AG08396 (cell line): ENCODE measurements at places on chromosomes 2 and 18.

DNA sequence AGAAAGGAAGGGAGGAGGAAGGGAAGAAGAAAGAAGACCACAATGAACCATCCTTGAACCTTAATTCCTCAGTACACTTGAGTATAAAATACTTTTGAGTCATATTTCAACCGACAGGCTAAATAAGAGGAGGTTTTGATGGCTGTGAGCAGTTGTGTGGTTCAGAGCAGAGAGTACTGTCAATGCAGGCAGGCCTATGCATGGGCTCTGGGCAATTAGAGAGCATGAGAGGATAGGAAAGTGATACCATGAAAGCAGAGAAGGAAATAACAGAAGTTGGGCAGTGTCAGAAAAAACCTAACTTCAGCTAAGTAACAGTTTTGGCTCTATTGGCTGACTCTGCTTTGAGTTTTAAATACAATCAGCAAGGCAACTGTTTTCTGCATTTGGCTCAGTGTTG lies 123.6 kb upstream of the STK17B start:
- DNase-seq = no peak

- no peak for DNase-seq
Observed at GRCh38 chr2:68391869-68392268, 26.8 kb downstream of the PLEK start.

DNA sequence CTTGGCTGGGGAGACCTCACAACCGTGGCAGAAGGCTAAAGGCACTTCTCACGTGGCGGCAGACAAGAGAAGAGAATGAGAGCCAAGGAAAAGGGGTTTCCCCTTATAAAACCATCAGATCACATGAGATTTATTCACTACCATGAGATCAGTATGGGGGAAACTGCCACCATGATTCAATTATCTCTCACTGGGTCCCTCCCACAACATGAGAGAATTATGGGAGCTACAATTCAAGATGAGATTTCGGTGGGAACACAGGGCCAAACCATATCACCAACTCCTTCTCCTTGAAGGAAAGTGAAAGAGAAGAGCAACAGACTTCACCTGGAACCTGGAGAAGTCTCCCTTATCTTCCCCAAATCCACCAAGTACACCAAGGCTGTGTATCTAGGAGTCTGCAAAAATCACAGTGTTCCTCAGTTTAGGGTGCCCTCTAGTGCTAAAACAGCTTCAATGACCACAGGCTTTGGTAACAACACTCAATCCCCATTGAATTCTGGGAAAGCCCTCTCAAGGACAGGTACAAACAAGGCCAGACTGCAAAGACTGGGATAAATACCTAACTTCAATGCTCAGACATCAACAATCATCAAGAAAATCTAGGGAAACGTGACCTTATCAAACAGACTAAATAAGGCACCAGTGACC lies 148.8 kb upstream of the SRD5A2 start:
- DNase-seq = peak; percentile 35

DNA sequence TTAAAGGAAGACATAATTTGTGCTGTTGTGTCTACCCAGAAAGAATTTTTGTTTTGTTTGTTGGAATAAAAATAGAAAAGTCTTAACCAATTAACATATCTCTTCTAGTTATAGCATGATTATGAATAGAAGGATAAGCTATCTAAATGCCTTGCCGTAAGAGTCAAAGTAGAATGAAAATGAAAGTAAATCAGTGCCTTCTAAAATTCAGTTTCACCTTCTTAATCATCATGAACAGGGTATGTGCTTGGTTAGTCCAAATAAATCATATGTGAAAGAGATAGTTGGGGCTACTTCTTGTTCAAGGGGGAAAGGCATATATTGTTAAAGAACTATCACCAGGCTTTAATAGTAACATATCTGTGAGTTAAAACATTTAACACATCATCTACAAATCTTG lies 91.5 kb downstream of the GULP1 start:
- DNase-seq = no peak

DNA sequence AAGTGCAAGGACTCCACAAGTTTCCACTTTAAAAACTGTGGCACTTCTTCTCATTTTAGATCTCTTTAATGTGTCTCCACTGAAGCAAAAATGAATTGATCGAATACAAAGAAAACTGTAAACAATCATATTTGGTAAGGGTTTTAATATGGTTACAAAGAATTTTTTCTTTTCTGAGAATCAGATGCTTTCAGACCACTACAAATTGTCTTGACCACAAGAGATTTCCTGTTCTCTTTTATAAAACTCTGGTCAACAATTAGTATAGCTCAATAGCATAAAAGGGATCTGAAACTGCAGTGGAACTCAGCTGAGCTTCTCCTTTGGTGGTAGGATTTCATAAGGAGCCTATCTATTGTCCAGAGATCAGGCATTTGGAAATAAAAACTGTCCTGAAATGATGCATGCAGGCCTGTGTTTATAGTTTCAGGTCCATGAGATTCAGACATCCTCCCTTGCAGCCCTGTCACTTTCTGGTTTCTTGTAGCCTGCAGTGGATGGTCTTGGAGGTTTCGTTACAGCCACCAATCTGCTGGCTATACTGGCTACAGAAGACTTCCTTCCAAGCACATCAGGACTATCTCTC lies 120.0 kb downstream of the DOCK10 start:
- DNase-seq = no peak

DNA sequence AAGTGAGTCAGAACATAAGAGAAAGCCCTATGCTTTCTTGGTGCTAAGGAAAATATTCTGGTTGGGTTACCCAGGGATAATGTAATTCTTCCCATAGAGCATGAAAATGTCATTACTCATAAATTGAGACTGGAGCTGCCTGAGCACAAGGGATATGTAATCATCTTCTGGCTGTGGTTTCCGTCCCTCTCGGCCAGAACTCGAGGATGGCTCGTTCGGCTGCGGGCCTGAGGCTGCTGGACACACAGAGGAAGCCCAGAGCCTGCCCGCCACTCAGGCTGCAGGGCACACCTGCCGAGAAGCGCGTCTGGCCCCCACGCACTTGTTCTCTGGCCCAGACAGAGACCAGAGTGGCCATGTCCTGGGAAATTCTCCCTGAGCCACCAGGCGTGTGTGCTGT lies 104.9 kb downstream of the ASAP2 start:
- DNase-seq = peak; percentile 77

DNA sequence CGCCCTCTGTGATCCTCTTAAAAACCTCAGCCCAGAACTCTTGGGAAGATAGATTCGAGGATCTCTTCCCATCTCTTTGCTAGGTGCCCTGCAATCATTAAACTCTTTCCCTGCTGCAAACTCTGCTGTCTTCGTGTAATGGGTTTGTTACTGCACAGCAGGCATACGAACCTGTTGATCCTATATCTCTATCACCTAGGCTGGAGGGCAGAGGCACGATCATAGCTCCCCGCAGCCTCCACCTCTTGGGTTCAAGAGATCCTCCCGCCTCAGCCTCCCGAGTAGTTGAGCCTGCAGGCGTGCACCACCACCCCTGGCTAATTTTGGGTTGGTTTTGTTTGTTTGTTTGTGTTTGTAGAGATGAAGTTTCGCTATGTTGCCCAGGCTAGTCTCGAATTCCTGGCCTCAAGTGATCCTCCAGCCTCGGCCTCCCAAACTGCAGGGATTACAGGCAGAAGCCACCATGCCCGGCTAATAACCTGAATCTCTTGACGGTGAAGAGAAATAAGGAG lies 493 bp upstream of the BBS5 start:
- no peak for DNase-seq

GRCh38 chr2:160267692-160268091 lies 67.6 kb upstream of the ITGB6 start:
- no peak for DNase-seq

DNA sequence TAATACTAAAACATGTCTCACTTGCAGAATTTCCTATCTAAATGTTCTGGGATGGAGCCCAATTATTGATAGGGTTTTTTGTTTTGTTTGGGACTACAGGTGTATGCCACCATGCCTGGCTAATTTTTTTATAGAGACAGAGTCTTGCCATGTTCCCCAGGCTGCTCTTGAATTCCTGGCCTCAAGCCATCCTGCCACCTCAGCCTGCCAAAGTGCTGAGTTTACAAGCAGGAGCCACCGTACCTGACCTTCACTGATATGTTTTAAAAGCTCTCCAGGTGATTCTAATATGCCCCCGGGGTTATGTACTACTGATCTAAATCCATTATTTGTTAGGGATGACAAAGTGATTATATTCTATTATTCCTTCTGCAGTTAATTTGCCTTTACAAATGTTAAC lies 2.2 kb downstream of the ELAC1 start:
- DNase-seq = no peak

DNA sequence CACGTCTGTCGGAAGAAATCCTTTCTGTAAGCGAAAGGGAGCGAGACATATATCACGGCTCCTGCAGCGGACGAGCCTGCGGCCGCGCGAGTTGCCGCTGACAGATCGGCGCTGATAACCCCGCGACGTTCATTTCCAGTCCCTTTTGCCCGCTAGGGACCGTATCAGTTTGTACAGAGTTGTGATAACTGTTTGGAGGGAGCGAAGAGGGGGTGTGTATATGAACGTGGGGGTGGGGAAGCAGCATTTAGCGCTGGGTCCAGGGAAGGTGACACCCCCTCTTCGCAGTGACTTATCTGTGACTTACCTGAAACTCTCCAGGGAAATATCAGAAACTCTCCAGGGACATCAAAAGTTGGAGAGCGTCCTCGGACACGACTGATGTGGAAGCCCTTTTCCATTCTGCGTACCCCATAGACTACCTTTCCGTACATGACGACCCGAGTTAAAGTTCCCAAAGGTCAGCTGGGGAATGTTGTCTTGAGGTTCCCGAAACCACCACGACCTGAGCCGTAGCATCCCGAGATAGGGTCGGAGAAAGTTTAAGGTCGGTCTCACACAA lies 948 bp upstream of the GATA6 start:
- DNase-seq = peak; percentile 47

- no peak for DNase-seq
Observed at GRCh38 chr2:19882286-19882685, 19.5 kb downstream of the TTC32 start.

DNA sequence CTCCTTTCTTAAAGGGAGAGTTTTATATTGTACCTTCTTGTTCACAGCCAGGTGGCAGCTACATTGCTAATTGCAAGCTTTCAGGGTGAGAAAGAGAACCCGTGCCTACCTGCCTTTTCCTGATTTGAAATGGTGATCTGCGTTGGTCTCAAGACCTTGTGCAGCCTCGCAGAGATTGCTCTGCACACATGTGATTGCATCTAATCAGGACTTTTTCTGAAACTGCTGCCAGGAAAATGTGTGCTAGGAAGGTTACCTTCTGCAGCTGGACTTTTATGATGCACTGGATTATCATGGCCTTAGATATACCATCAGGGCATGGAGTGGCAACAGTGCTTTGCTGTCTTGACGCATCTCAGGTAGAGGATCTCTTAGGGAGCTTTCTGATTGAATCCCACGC lies 45.1 kb downstream of the AGAP1 start:
- DNase-seq = no peak

- DNase-seq = no peak
Observed at GRCh38 chr2:30336978-30337841, 105.9 kb downstream of the LBH start.

- no peak for DNase-seq
Observed at GRCh38 chr2:235264121-235264493, 229.7 kb upstream of the AGAP1 start.

GRCh38 chr2:64989982-64990614 lies 899 bp downstream of the SLC1A4 start:
- no peak for DNase-seq

- DNase-seq = no peak
Observed at GRCh38 chr2:98240786-98241398, 105.4 kb upstream of the CNGA3 start.

DNA sequence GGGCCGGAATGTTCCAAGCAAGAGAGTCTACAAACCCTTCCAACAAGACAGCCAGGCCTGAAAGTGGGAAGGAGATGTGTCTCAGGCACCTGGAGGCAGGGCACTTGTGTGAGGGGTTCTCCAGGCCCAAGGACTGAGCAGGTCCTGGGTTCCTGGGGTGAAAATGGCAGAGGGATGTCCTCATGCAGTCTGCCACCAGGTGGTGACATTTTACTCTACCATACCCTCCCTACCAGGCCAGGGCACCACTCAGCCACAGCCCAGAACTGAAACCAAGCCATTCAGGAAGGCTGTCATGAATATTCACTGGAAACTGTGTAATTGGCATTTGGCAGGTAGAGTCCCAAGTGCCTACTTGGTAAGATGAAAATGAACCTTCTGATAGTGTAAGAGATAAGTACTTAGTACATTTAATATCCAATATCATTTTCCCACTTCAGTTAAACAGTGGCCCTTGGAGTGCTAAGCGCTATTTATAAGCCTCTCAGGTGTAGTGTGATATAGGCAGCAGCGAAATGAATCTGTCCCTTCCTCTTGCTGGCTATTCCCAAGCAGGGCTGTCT lies 185.1 kb downstream of the MYO5B start:
- peak; percentile 46 for DNase-seq

DNA sequence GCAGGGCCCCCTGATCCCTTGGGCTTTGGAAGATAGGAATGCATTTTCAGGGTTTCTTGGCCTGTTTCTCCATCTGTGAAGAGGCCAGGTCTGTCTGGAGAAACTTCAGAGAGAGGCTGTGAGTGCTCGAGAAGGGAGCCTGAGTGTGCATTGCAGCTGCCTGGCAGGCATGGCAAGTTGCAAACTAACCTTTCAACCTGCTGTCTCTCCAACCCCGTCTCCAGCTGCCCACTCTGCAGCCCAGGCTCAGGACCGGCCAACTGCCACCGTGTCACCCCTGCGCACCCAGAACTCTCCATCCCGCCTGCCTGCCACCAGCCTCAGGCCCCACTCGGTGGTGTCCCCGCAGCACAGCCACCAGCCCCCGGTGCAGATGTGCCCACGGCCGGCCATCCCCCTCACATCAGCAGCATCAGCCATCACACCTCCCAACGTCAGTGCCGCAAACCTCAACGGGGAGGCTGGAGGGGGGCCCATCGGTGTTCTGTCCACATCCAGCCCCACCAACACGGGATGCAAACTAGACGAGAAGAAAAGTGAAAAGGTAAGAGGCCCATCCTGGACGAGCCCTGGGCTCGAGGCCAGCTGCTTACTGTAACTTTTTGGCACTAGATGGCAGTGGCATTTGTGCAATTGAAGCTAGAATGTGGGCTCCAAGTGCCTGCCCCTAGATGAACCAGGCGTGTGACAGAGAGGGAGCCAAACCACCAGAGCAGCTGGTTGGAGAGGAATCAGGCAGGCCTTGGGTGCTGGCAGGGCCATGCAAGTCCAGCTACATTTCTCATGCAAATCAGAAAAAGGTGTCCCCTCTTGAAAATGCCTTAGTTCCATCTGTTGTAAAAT lies 164.6 kb downstream of the SEPTIN10 start:
- DNase-seq = peak; percentile 50

- no peak for DNase-seq
Observed at GRCh38 chr2:137508739-137509384, 455.4 kb upstream of the HNMT start.

DNA sequence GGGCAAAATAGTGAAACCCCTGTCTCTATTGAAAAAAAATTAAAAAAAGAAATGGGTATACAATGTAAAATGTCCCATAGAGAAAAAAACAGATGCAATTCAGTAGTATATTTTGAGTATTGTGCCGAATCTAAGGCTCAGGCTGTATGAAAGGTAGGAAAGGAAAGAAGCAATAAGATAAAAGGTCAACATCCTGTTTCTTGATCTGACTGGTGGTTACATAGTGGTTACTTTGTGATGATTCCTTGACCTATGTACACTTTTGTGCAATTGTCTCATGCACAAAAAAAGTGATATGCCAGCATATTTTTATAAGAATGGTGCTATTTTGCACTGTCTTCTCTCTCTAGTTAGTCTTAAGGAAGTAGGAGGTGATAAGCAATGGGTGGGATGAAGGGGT lies 1333.7 kb upstream of the TMEFF2 start:
- no peak for DNase-seq

GRCh38 chr2:111667542-111668273 lies 216.3 kb downstream of the ANAPC1 start:
- peak; percentile 72 for DNase-seq
